GM03348 (cell line): ENCODE measurements at places on chromosomes 11 and 22.
A peak's percentile ranks its signal among the peaks of the same experiment; 100 is the strongest.

DNA sequence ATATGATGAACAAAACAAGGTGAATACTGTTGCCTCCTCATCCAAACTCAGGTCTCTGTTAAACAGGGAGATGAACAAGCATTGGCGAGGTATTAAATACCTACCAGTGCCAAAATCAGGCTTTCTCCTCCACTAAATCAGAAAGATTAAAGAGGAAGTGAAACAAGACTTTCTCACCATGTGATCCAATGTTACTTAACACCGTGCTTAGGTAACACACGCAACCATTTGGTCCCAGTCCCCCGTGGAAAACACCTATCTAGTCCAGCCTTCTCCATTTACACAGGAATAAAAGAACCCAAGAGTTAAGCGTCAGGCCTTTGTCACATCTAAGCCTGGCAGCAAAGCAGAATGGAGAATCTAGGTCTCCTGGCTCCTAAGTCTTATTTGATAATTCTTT is 34.5 kb downstream of the TENM4 start:
- DNase-seq: no peak

DNA sequence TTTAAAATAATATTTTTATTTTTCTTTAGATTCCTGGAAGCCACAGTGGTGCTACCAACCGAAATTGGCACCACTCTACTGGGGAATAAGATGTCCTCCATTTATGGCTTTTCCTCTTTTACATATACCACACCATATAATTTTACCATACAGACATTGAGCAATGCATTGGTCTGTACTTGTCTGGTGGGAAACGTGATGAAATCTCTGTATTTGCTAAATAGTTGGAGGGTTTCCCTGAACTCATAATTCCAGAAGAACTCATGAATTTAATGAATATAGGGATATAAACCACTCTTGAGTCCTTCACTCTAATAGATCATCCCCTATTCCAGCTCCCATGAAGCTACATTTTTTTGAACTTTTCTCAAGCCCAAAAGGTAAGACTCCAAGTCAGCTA is 28.0 kb upstream of the MMP13 start:
- peak; percentile 11 for DNase-seq

- DNase-seq: no peak
Observed at GRCh38 chr11:72343006-72343756, 91.2 kb downstream of the CLPB start.

GRCh38 chr11:27084518-27084917 is 43.9 kb downstream of the BBOX1 start:
- peak; percentile 10 for DNase-seq

GRCh38 chr22:46540874-46541273 is 3.5 kb upstream of the CELSR1 start:
- no peak for DNase-seq

DNA sequence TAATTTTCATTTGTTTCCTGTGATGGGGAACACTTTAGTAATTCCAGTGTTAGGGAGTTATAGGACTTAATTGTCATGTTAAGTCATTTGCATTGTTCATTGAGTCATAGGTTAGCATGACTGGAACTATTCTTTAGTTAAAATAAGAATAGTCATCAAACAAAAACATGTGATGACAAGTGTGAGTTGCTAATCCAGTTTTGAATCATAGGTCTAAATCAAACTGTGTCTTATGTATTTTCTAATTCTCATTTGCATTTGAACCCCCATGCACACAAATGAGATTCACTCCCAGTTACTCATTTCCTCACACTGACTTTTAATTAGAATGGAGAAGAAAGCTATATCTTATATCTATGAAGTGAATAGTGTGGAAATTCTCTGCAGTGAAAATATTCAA is 405.6 kb downstream of the LRRC4C start:
- DNase-seq: no peak

DNA sequence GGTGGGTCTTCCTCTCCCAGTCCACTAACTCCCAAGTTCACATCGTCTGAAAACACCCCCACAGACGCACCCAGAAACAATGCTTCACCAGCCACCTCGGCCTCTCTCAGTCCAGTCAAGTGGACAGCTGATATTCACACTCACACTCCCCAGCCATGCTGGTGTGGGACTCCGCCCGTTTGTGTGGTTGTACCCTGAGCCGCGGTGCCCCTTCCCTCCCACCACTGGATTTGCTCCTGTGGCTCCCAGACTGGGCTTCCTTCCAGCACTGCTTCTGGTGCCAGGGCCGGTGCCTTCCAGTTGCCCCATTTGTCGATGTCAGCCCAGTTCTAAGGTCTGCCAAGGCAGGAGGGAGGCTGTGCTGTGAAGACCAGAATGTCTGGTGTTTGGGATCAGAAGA is 37.9 kb upstream of the PLET1 start:
- DNase-seq: no peak

GRCh38 chr11:34997952-34998528 is 81.6 kb downstream of the PDHX start:
- DNase-seq: peak; percentile 39

DNA sequence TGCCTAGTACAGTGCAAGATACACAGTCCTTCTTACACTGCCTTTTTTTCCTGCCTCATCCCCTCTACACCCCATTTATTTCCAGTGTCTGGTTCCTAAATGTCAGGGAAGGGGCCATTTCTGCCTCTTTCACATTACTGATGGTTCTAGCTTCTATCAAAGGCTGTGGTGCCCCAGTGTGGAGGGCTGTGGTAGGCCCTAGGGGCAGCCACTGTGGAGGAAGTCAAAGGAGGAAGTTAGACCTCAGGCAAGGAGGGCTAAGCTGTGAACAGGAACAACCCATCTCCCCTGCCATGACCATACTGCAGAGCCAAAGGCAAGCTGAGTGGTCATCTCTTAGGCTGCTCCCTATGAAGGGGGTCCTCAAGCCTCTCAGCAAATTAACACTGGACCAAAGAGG is 81.9 kb upstream of the CRTAM start:
- no peak for DNase-seq

DNA sequence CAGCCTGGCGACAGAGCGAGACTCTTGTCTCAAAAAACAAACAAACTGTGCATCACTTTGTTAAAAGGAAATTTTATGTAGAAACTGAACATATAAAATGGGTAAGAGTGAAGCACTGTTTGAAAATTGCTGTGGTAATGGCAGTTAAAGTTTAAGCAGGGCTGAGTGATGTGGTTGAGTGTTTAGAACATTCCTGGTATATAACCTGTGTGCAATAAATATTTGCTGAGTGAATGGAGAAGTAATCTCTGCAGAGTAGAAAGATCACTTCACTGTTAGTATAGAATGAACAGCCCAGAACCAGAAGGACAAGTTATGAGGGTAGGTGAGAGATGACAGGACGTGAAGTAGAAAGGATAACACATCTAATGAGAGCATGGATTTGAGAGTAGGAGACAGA is 27.3 kb downstream of the CECR2 start:
- no peak for DNase-seq

- DNase-seq: no peak
Observed at GRCh38 chr11:15346907-15347306, 232.2 kb downstream of the INSC start.

DNA sequence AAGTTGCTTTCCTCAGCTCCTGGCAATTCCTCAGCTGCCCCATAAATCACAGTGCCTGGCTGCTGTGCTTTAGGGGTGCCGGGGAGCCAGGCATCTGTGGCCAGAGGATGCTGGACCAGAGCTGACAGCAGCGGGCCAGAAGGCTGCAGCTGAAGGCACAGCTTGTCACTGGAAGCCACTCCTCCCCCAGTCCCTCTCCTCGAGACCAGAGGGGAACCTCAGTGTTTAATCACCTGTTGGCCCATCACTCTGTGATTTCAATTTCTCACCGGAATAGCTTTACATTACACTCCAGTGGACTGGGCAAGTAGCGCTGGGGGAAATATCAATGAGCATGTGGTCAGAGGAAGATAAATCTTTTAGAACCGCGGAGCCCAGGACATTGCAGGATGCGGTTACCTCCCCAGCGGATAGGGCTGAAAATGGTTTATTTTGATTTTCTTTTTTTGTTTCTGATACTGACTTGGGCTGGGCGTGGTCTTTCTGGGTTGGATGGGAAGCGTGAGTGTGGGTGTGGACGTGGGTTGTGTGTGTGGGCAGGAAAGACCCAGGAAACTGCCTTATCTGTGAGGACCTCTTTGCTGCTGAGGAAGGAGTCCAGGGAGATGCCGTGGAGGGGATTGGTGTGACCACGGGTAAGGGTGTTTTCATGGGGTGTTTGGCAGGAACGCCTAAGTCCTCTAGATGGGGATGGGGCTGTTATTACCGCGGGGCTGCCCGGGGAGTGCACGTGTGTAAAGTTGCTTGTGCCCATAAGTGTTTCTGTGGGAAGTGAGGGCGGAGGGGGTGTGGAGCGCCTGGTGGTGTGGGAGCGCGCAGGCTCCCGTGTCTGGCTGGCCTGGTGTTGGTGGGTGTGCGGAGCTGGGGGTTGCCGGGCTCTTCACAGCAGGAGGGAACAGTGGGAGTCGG is 4.0 kb downstream of the DAGLA start:
- DNase-seq: no peak

DNA sequence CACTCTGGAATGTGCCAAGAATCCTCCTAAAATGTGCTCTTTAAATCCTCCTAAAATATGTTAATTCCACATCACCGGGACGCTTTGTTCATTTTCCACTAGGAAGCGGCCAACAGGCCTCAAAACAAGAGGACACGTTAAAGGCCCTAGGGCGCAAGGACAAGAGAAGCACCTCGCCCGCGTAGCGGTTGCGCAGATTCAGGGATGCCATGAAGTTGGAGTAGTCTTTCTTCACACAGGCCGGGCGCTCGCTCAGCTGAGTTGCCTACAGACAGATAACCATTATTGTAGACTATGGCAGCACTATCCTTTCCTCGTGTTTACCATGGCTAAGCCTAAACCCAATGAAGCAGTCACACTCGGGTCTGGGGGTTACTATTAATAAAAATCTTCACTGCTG is 29.5 kb upstream of the SERPIND1 start:
- DNase-seq: no peak

DNA sequence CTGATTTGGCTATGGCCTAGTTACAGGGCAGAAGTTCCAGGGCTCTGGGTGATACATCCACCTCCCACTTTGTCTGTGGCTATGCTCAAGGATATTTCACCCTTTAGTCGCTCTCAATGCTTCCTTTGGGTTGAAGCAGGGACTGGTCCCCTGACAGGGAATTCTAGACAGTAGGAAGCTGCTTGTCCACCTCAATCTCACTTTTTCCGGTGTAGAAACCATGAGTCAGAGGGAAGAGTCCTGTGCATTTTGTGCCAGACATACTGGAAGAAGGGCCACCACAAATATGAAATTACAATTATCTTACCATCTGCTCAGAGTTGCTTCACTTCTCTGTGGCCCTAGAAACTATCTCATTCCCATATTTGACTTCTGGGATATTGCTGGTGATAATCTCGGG is 413.7 kb upstream of the FAT3 start:
- DNase-seq: no peak

DNA sequence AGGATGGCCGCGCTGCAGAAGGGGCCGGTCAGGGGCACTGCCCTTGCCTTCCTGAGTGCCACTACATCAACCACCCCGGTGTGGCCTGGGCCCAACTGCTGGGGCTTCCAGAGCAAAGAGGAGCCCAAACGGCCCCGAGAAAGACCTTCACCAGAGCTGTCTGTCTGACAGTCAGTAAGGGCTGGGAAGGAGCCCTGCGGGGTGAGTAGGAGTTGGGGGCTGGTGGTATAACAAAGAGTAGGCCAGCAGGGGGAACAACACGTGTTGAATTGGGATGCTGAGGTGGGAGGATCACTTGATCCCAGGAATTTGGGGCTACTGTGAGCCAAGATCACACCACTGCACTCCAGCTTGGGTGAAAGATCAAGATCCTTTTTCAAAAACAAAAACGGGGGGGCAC is 3.9 kb downstream of the GSTT4 start:
- no peak for DNase-seq

GRCh38 chr11:129951201-129951865 is 51.3 kb downstream of the PRDM10 start:
- no peak for DNase-seq

GRCh38 chr22:18110194-18110953 is at the start of gene TUBA8:
Gene TUBA8 (plus strand): TSS chr22:18110809. CDS start chr22:18110866, 57 bp downstream.
- peak; percentile 74 for DNase-seq

DNA sequence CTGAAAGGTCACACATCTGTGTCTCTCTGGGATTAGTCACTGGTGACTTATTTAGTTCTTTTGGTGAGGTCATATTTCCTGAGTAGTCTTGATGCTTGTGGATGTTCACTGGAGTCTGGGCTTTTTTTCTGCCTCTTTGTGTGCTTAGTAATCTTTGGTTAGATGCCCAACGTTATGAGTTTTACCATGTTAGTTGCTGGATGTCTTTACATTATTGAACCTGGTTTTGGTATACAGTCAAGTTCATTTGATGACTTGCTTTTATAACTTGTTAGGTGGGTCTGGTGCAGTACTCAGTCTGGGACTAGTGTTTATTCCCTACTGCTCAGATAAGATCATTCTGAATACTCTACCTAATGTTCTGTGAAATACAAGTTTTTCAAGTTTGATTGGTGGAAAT is 26.2 kb upstream of the SLC37A2 start:
- DNase-seq: peak; percentile 25

DNA sequence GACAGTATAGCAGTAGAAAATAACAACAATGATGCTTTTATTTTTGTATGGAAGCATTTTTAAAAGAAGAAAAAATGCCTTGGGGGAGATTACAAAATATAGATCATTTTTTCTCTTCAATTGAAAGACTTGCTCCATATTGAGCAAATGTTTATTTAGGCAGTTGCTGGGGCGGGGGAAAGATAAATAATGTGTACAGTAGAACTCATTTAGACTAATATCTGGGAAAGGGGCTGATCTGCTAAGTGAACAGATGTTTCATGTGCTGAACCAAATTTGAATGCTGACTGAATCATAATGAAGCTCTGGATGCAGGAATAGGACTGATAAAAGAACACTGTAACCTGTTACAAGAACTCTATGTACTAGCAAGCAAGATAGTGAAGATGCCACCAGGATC is 457.1 kb upstream of the TENM4 start:
- DNase-seq: no peak

DNA sequence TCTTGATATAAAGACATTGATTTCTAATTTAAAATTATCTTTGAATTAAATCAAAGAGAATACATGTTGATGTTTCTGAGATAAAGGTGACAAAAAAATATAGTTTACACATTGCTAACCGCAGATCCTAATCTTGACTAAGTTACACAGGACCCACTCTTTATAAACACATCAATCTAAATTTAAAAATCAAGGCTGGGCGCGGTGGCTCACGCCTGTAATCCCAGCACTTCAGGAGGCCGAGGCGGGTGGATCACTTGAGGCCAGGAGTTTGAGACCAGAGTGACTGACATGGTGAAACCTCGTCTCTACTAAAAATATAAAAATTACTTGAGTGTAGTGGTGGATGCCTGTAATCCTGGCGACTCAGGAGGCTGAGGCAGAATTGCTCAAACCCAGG is 1.9 kb downstream of the ARFGAP3 start:
- DNase-seq: no peak

GRCh38 chr11:69615545-69616278 is 25.2 kb upstream of the CCND1 start:
- no peak for DNase-seq

GRCh38 chr11:118672846-118673245 is 6.6 kb downstream of the TREH start:
- no peak for DNase-seq

- peak; percentile 87 for DNase-seq
Observed at GRCh38 chr22:36612458-36612857, 83.5 kb upstream of the EIF3D start.

- DNase-seq: no peak
Observed at GRCh38 chr11:107757661-107758060, 45.8 kb upstream of the SLN start.
